ENCODE measurements at places on chromosomes 6 and 20.

GRCh38 chr20:48313324-48313723, 514.5 kb downstream of the PREX1 start:
- DNase-seq: no peak

DNA sequence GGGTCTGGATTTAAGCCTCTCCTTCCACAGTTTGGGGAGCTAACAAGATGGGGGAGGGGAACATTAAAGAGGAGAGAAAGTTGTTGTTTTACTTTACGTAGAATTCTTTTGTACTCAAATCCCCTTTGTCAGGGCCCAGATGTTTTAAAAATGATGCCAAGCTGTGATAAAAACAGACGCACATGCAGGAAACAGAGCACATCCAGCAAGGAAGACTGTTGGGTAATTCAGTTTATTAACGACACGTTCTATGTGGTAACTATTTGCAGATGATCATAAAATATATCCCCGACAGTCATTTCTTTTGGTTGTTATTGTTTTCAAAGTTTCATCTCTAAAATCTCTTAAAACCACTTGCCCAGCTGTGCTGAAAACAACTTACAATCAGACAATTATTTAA, 307.0 kb upstream of the PRDM1 start:
- DNase-seq: peak; percentile 42

DNA sequence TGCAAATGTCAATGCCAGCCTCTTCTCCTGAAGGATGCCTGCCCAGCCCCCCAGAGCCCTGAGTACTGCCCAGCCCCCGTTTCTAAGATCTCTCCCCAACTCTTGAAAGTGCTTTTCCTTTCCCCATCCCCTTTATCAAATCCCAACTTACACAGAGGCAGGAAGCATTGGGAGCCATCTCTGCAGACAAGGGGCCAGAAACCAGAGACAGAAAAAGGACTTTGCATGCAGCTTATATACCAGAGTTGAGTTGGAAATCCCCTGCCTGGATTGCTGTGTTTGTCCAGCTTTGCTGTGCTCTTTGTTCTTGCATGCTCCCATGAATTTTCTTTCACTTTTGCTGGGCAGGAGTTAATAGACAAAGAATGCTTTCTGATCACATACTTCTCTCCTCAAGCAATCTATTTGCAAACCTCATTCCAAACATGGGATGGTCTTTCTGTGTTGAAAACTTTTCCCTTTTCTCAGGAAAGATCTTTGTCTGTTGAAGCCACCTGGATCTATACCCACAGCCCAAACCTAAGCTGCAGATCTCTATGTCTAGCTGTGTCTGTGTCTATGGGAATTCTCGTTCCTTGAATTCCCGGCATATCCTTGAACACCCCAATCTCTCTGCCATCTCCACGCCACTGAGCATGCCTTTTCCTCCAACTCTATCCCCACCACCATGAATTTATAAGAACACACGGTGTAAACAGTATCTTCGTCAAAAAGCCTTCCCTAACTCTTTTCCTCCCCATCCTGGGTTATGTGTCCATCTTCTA, at the start of gene UBD:
TSS of gene UBD (minus strand) at position 209 of the 764 bp plus-strand sequence. CDS start at position 178, 31 bp downstream.
- DNase-seq: no peak

DNA sequence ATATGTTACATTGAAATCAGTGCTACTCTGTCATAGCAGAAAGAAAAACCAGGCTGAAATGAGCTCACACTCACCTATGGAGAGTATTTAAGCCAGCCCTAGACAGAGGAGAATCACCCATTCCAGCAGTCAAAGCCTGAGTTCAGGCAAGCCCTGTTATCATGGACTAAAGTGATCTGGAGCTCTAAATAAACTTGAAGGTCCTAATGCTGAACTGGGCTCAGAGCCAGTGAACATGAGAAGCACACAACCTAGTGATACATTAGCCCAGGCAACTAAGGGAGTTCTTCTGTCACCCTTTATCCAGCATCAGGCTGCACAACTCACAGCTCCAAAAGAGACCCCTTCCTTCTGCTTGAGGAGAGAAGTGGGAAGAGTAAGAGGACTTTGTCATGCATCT, 425.0 kb downstream of the COL12A1 start:
- DNase-seq: no peak
